Dermis blood vessel endothelial cell (primary cell): ENCODE measurements at places on chromosomes 11 and 22. TPM values are rescaled to one million over a fixed set of nuclear protein-coding genes. Genes with fewer than 3 reads are reported as not detected.
A peak's percentile ranks its signal among the peaks of the same experiment; 100 is the strongest.

The SPDYC gene
- total RNA-seq, result not detected in 2 replicates

The SYT7 gene
- total RNA-seq, result 0.51 and 3.0 TPM in 2 replicates

GRCh38 chr11:75938543-75938942 is 123.5 kb downstream of the UVRAG start:
- DNase-seq, result peak; percentile 67

GRCh38 chr11:69073469-69073868 is 24.7 kb downstream of the TPCN2 start:
- no peak for DNase-seq

- DNase-seq, result no peak
These were observed 59.3 kb downstream of the GGTLC2 start for GRCh38 chr22:22703715-22704114.

DNA sequence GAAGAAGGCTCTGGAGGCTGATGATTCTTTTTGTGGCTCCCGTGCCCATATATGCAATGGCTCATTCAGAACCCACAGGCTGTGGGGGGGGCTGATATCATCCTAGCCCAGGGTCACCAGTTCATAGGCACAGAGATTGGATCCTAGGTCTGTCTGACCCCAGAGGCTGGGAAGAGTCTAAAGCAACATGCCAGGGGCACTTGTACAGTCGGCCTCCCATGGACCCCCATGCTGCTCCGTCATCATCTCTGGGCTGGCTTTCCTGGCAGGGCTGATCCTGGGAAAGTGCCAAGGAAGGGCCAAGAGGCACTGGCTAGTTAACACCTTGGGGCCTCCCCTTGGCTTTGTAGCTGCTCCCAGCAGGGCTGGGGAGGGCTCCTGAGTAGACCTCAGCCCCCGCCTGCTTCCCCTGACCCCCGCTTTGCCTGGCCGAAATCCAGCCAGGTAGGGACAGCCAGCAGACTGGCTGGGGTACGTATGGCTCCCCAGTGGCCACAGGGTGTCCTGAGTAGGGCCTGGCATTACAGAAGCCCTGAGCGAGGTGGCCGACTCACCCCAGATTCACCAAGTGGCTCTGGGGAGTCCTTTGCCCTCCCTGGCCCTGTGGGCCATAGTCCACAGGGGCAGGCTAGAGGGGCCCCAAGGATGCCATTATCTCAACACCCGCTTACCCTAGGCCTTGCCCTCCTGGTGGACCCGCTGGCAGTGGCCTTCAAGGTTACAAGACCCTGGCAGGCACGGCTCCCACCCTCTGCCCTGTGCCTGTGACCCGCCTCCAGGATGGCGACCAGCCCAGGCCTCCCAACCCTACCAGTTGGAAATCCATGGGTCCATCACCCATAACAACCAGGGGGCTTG is 22.5 kb downstream of the FADS3 start:
- no peak for DNase-seq
